ENCODE measurements at places on chromosomes 7 and 10. TPM values are rescaled to one million over a fixed set of nuclear protein-coding genes. Genes with fewer than 3 reads are reported as not detected.

DNA sequence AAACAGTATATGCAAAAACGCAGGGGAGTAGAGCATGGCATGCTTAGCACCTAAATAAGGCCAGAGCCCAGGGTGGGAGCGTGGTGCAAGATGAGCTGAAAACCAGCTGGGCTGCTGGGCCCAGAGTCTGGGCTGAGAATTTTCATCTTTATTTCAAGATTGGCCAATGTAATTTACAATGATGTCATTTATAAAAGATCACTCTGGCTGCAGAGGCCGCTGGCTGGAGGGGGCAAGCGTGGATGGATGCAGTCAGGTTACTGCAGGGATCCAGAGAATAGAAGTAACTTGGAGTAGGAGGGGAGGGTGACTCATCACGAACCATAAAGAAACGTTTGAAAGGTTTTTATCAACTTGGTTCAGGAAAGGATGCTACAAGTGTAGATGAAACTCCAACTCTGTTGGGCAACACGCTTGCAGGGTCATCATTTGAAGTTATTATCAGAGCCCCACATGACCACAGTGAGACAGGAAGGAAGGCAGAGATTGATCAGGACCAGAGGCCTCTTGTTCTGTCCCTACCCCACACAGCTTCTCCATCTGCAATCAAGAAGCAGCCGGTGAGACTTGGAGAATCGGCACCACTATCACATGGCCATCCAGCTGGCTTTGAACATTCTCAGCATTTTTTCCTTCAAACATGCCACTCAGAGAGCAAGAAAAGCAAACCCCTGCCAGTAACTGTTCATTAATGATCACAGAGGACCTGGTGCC lies 49.2 kb downstream of the ODAD2 start:
- DNase-seq = no peak

DNA sequence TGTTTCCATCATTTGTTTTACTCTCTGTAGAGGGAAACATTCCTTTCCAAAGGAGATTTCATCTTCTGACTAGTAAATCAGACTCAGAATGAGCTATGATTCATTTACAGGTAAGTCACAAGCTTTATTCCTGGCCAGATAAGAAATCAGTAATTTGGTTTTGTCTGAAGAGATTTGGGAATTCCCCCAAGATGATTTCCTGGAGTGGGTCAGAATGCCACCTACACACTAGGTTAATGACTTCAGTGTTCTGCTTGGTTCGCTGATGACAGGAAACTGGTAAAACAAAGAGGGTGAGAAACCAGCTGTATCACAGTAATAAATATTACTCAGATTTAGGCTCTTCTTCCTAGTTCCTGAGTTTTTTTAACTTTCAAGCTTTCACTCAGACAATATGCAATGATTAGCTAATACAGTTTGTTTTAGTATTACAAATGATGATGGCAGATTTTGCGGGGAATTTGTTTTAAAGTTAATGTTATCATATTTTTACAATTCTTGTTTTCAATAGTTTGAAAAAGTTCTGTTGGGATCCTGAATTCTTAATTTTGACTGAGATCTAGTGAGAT lies 8.3 kb upstream of the ASZ1 start:
- DNase-seq = no peak

DNA sequence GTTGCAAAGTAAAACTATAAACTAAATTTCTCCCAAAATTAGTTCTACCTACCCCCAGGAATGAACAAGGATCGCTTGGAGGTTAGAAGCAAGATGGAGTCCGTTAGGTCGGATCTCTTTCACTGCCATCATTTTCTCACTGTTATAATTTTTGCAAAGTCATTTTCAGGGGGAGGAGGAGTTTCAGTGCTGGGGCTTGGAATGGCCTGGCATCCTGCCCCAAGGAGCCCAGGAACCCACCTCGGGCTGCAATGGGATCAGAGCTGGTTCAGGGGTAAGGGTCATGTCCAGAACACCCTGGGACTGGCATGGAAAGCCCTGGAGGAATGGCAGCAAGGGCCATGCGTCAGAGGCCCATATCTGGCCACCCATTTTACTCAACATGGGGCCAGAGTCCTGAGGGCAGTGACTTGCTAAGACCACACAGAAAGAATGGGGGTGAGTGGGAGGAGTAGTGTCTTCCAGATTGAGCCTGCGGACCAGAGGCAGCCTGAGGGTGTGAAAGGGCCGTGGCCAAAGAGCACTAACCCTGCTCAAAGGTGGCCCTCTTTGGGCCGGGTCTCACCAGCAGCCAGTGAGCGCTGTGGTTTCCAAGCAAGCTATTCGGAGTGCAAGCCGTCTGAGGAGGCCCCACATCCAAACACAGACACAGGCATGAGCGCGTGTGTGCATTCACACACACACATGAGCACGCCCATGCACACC lies 31.8 kb downstream of the GPRIN2 start:
- DNase-seq = peak; percentile 60

GRCh38 chr7:23105086-23105643 lies 420 bp upstream of the KLHL7 start:
- DNase-seq = no peak

DNA sequence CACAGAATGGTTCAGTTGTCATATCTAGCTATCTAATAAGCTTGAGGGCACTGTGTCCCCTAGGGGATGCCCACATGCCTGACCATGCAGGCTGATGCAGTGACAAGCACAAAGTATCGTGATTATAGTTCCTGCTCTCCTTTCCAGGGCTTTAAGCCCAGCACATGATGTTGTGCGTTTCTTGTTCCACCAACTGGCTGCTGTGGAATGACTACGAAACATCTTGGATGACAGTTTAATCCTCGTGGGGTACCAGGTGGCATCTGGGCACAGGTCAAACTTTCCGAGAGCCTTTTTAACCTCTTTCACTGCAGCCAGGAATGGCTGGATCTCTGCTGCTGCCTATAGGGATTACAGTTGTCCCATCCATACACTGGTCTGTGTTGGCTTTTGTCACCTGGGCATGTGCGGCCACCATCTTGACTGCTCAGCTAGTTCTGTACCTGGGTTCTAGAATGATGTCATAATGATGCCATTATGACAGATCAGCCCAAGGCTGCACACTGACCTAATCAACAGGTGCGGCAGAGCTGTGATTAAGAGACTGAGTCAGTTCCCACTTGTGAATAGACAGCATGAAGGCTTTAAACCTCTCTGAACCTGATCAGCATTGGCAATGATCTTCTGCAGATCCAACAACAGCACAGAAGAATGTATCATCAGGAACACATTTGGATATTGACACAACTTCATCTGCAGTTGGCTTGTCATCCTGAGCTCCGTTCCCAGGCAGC lies 144.1 kb downstream of the DLG5 start:
- DNase-seq = no peak

DNA sequence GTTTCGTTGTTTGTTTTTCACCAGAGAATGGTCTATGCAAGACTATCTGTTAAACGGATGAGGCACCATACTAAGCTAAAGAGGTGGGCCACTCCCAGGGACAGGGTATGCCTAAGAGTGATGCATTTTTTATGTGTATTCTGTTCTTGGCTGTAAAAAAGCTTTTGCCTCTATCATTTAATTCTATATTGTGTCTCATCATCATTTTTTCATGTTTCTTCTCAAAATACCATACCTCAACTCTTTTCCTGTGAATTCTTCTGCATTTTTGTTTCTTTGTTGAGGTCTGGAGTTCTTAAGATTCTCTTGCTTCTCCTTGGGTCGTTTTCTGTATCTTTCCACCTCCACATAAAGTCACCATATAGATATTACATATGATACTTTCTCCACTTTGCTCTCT lies 357.4 kb downstream of the GPR158 start:
- DNase-seq = no peak

DNA sequence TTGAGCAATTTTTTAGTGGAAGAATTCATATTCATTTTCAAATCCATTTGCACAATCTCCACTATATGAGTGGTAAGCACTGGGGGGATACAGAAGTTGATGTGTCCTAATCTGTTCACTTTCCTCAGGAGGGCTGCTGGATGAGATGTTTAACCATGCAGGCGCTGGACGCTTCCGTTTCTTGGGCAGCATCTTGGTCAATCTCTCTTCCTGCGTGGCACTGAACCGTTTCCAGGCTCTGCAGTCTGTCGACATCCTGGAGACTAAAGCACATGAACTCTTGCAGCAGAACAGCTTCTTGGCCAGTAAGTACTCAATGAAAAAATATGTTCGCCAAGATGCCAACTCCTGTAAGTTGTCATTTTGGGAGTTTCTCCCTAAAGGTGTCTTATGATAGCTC lies 179.3 kb downstream of the ABCA13 start:
- DNase-seq = no peak

- DNase-seq = no peak
These were observed 583.4 kb upstream of the CELF2 start for GRCh38 chr10:10434312-10434711.

DNA sequence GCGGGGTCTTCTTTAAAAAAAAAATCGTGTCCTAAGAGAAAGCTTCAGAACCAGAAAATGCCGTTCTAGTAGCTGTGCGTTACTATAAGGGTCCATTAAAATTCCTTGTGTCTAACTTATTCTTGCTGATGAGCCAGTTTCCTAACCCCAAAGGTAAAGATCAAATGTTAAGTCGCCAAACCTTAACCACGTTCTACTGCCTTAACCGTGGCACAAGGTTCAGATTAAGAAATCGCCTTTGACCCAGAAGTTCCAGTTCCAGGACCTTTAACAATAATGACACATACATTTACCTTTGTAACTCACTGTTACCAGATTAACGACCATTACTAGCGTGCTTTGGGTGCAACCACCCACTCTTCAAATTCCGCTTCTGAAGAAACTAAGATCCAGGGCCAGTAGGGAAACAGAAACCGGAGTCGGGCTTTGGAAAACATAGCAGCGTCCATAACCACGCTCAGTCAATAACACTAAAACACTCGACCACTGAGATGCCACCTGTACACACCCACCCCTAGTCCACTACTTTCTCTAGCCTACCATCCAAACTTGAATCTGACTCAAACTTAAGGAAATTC lies 620 bp downstream of the BET1 start:
- DNase-seq = peak; percentile 39

- no peak for DNase-seq
These were observed 188.9 kb downstream of the LRMDA start for GRCh38 chr10:75620356-75620755.

DNA sequence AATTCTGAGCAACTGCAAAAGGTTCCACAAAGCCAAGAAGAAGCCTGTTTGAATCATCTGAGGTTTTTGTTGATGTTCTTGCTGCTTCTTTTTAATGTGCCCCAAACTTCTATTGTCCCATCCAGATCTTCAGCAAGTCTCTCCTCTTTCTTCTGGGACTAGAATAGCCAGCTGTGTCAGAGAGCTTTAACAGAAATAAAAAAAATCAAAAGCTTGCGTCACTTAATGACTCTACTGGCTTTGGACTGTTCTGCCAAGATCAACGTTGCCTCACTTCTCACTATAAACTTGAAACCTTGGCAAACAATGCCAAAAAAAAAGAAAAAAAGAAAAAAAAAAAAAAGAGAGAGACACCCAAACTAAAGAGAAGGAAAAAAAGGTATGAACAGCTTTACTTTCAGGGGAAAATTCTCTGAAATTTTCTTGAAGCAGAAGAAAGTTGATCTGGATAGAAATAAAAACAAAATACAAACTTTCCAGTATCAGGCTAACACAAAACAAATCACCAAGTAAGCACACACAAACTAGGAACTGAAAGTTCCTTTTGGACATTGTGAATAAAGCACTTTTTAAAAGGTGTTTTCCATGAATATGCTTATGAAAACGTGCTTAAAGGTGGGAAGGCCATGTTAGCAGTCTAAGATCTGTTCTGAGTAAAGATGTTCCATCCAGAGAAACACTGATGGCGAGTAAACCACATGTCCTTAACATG lies 14.8 kb downstream of the USP54 start:
- DNase-seq = peak; percentile 96

DNA sequence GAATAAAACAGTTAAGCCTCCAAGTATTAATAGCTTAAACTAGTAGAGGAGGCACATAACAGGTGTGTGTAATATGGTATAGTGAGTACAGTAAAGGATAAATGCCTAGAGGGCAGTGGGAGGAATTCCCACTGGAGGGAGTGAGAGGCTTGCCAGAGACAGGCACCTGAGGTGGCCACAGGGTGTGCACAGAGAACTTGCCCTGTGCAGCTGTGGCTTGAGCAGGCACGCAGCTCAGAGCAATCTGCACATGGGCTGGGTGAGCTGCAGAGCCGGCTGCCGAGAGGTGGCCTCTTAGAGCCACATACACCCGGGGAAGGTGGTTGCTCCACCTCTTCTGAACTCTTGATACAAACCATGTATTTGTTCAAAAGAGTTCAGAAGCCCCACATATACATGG lies 237.1 kb downstream of the COBL start:
- no peak for DNase-seq

GRCh38 chr7:131493081-131493480 lies 63.3 kb downstream of the PODXL start:
- DNase-seq = no peak

DNA sequence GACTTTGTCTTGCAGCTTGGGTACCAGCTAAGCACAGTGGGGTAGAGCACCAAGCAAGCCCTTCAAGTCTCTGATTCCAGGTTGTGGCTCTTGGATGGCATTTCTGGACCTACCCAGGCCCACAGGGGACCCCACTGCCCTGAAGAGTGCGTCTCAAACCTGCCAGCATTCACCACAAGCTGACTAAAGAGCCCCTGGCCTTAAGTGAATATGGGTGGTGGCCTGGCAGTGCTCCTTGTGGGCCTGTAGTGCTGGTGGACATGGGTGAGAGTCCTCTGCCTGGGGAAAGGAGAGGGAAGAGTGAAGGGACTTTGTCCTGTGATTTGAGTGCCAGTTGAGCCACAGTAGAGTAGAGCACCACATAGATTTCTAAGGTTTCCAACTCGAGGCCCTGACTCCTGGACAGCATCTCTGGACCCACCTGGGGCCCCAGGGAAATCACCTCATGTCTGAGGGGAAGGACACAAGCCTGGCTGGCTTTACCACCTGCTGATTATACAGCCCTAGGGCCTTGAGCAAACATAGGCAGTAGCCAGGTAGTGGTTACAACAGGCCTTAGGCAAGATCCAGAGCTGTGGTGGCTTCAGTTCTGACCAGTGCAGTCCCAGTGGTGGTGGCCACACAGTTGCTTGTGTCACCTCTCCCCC lies 23.7 kb downstream of the GSDME start:
- DNase-seq = no peak

DNA sequence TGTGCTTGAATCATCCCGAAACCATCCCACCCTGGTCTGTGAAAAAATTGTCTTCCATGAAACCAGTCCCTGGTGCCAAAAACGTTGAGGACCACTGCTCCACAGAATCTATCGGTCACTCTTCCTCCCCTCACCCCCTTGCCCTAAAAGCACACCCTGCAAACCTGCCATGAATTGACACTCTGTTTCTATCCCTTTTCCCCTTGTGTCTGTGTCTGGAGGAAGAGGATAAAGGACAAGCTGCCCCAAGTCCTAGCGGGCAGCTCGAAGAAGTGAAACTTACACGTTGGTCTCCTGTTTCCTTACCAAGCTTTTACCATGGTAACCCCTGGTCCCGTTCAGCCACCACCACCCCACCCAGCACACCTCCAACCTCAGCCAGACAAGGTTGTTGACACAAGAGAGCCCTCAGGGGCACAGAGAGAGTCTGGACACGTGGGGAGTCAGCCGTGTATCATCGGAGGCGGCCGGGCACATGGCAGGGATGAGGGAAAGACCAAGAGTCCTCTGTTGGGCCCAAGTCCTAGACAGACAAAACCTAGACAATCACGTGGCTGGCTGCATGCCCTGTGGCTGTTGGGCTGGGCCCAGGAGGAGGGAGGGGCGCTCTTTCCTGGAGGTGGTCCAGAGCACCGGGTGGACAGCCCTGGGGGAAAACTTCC lies 784 bp upstream of the SERPINE1 start:
- peak; percentile 88 for DNase-seq

- no peak for DNase-seq
These were observed 42.0 kb downstream of the PRF1 start for GRCh38 chr10:70560511-70560941.

The ZPBP gene
- total RNA-seq = not detected

The CAMK2B gene
- total RNA-seq = 6.4 TPM

The SPDYE6 gene
- not detected for total RNA-seq
